Jurkat, Clone E6-1 (cell line): ENCODE measurements at places on chromosomes 1 and 21.

- peak; percentile 47 for DNase-seq
Observed at GRCh38 chr1:23118957-23119792, 49.5 kb downstream of the LUZP1 start.

DNA sequence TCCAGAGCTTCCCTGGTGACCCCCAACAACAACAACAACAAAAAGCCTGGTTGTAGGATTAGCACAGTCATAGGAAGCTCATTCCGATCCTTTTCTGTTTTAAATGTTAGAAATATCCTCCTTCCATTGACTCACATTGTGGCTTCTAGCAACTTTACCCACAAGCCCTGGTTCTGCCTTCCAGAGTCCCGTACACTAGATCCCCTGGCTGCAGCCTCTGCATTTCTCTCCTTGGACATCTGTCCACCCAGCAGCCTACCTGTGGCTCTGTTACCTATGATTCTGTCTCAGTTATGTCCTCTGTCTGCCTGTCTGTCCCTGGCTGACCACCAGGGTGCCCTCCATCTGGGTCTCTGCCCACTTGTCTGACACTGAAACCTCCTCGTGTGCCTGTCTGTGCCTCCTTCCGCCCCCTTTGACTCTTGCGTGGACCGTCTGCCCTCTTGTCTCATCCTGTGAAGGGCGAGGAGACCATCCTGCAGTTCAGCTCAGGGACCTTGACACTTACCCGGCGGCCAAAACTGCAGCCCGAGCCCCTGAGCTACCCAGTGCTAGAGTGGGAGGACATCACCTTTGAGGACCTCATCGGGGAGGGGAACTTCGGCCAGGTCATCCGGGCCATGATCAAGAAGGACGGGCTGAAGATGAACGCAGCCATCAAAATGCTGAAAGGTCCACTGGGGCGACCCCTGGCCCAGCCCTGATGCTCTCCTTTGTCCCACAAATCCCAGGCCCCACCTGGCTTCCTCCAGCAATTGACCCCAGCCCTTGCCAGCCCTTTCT is 16.1 kb downstream of the TIE1 start:
- DNase-seq, result no peak

DNA sequence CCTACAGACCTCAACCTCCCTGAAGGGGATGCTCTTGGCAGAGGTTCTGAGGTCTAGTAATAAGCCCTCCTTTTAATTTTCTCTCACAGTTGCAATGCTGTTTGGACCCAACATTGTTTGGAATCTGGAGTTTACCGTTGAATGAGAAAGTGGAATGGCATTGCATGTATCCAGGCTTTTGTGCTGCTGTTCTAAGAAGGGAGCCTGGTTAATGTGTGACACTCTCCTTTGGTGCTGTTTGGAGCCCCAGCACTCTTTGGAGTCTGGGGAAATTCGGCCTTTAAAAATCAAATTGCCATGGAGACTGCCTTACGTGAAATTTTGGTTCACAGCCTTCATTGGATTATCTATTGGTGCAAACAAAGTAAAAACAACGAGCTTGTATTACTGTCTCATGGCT is 23.7 kb upstream of the TMEM61 start:
- no peak for DNase-seq

GRCh38 chr1:206898915-206899431 is 1.7 kb downstream of the IL24 start:
- no peak for DNase-seq

DNA sequence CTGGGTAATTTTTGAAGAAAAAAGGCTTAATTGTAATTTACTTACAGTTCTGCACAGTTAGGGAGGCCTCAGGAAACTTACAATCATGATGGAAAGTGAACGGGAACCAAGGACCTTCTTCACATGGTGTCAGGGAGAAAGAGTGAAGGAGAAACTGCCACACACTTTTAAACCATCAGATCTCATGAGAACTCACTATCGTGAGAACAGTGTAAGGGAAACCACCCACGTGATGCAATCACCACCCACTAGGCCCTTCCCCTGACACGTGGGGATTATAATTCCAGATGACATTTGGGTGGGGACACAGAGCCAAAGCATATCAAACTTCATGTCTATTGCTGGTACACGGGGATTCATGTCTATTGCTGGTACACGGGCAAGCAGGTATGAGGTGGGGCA is 5.3 kb upstream of the SFT2D2 start:
- DNase-seq, result no peak
